CD8-positive, alpha-beta T cell (primary cell): ENCODE measurements at places on chromosomes 3 and 15. TPM values are rescaled to one million over a fixed set of nuclear protein-coding genes. Genes with fewer than 3 reads are reported as not detected.

DNA sequence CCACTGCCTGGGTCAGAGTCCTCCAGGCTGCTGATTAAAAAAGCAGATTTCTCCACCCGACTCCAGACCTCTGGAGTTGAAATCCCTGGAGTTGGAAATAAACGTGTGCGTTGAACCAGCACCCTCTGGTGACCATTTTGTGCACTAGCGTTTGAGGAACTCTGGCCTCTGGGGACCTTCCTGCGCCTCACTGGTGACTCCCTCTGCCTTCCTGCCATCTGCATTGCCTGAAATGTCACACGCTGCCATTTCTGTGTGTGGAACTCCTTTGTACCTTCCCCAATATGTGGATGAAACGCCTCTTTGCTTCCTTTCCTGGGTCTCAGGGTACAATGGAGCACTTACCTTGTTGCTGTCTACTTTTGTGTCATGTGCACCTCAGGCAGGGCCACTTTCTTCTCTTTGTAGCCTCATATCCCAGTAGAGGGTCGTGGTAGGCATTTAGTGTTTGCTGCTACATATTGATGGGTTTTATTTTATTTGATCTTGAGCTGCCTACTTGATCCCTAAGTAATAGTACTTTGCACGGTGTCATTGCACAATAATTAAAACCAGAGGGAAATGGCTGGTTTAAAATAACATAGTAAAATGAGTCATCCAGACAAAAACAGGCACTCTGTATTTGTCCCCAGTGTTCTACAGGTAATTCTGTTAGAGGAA lies 56.8 kb downstream of the GPR171 start:
- peak; percentile 76 for DNase-seq

CCR9 gene
- total RNA-seq, result 25.0 TPM

- DNase-seq, result no peak
Measured at GRCh38 chr3:195905970-195906864, 2.1 kb downstream of the TNK2 start.

CFAP100 gene
- not detected for total RNA-seq

DNA sequence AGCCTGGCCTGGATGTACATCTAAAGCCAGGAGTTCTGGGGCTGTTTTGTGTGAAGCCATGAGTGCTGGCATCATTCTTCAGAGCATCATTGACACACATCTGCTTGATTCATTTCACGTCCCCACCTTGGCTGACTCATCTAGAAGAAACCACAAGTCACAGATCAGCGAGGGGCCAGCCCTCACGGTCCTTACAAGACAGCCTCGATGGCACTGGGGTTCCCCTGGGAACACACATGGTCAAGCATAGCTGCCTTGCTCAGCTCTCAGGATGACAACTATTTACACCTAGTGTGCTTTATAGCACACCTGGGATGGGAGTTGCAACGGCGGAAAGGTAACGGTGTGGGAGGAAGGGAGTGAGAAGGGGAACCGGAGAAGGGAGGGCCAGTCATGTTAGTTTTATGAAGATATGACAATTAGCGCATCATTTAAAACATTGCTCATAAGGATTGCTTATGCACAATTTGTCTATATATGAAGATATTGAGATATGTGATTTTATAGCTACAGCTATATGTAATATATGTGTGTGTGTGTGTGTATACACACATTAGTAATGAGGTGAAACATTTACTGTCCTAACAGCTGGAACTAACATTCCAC lies 227.1 kb downstream of the RPLP1 start:
- peak; percentile 56 for DNase-seq

DNA sequence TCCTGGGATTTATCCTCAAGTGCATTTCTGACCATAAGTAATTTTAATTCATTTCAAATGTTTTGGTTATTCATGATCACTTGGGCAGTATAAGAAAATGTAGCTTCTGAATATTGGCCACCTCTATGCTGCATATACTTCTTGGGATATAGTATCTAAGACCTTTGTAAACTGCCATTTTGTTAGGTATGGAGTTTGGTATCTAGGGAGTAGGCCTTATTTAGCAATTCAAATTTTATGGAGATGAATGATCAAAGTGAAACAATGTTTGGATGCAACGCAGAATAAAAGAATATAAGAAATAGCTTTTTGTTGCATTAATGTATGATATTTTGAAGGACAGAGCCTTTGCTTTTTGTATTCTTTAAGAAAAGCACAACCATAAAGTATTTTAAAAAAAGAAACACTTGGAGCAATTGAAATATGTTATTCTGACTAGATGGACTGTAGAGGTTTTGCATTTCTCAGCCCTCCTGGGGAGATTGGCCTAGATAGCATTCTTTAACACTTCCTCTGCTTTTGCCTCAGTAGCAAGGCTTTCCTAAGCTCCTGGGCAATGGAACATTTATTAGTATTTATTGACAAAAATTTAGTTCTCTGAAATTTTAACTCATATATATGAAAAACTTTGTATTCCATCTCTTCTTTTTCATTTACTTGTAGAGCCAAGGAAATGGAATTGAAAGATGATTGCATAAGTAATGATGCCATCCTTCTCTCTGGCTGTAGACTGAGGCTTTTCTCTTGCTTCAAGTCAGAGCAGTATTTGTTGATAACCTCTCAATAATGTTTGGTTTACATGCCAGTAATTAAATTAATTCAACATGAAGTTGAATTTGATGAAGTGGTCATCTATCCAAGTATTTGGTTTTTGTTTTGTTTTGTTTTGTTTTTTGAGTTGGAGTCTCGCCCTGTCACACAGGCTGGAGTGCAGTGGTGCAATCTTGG lies 61.8 kb upstream of the UTS2B start:
- no peak for DNase-seq

- no peak for DNase-seq
Measured at GRCh38 chr3:16294844-16295243, 29.8 kb downstream of the OXNAD1 start.

INSYN1 gene
- not detected for total RNA-seq

DNA sequence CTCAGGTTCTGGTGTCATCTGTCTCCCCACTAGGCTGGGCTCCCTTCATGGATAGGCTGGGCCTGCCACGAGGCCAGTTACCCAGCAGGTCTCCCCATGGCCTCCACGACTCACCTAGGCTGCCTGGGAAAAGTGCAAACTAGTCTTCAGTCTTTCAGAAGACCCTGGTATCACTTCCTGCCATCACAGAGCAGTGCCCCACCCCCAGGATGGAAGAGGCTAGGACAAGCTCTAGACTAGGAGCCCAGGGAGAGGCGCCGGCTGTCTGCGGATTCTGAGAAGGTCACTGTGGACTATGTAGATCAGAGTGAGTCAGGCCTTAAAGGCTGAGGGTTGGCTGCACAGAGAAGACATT lies 63.7 kb downstream of the CORO2B start:
- no peak for DNase-seq

DNA sequence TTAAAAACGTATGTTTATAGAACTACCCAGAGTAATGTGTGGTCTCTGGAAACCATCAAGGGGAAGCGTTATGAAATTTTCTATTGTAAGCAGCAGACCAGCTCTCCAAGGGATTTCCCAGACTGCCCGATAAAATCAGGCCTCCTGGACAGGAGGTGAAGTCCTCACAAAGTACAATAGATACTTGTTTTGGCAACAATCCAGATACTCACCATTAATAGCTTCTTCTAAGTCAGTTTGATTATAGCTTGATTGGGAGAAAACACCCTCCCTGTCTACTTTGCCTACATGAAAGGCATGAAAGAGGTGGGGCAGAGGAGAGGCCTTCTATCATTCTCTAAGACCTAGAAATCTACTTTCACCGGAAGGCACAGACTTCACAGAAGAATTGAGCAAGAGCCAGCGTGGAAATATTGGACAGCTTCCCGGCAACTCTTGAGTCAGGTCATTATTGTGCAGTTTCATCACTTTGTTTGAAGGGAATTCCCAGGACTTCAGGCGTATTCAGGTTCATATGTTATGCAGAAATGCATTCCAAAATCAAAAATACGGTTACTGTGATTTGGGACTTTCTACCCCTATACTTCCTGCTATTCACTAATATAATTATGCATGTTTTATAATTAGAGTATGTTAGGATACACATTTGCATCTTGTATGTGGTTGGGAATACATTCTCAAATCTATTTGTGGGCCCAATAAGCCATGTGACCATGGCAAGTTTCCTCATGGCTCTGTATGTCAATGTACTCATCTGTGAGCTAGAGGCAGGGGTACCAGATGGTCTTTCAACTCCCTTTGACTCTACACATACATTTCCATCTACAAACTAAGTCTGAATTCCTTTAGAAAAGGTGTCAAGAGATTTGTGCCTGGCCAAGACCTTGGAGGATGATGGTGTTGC lies 103.5 kb downstream of the CD47 start:
- DNase-seq, result no peak

KIF23 gene
- 0.95 TPM for total RNA-seq

AMIGO3 gene
- total RNA-seq, result 1.5 TPM

MELTF gene
- total RNA-seq, result 0.87 TPM

C15orf62 gene
- 1.1 TPM for total RNA-seq

DNA sequence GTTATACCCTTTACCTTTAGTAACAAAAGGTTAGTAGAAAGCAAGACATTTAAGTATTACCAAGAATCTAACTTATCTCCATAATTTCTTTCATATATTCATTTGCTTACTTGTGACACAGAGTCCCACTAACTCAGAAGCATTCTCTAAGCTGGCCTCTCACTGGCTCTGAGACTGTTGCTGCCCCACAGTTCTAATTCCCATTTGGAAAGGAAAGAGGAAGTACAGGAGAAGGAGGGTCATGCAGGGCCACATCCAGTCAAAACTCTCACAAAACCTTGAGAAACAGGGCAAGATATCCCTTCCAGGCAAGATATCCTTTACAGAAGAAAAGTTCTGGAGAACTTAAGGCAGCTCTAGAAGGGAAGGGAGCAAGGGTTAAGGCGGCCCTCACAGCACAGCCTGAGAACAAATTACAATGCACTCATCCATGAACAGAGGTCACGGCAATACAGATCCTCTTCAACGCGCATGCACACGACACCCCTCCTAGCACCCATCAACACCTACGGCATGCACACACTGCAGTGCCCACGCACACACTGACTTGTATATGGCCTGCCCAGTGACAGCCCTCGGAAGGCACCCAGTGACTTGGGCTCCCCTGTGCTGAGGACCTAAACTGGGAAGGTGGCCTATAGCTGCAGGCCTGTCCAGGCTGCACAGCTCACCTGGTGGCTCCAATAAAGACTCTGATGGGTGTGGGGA lies 13.0 kb upstream of the MYO5C start:
- no peak for DNase-seq

GRCh38 chr3:46695177-46695961 lies 1.9 kb upstream of the ALS2CL start:
- no peak for DNase-seq

- DNase-seq, result peak; percentile 12
Measured at GRCh38 chr3:178436773-178437172, 99.5 kb upstream of the KCNMB2 start.

DNA sequence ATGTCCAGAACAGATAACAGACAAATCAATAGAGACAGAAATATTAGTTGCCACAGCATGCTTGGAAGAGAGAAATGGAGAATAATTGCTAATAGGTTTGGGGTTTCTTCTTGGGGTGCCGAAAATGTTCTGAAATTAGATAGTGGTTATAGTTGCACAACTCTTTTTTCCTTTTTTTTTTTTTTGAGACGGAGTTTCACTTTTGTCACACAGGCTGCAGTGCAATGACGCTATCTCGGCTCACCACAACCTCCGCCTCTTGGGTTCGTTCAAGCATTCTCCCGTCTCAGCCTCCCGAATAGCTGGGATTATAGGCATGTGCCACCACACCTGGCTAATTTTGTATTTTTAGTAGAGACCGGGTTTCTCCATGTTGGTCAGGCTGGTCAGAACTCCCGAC lies 163.3 kb downstream of the PLCH1 start:
- peak; percentile 3 for DNase-seq

- no peak for DNase-seq
Measured at GRCh38 chr3:194223951-194224350, 88.0 kb downstream of the HES1 start.

- DNase-seq, result no peak
Measured at GRCh38 chr3:72418244-72418643, 430.0 kb downstream of the SHQ1 start.

DNA sequence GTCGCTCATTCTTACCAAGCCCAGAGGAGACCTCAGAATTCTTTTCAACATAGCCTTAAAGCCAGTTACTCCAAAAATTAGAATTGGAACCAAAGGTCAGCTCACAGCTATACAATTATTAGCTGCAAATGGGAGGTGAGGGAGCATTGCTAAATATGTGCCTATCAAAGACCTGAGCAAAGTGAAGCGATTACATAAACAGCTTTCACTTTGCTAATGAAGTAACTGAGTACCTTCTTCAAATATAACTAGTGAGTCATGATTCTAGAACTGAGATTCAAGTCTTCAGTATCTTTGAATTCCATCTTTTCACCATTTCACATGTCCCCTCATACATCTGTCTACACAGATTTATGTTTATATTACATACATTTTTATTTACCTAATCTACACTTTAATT lies 122.6 kb downstream of the P2RY1 start:
- no peak for DNase-seq

DNA sequence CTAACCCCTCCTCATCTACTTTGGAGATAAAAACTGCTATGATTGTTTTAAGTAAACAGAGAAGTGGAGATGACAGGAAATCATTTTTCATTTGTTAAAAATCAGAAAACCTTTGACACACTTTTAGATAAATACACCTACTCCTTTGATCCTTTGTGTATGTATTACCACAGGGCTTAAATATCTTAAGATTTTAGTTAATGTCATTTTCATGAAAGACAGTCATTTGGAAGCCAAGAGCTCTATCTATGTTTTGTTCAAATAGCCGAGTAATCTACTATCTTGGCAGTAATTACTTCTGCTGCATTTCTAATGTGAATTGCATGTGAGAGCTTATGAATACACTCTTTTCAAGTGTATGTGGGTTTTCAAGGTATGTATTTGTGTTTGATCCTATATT lies 2.0 kb downstream of the ARPP21 start:
- no peak for DNase-seq

DNA sequence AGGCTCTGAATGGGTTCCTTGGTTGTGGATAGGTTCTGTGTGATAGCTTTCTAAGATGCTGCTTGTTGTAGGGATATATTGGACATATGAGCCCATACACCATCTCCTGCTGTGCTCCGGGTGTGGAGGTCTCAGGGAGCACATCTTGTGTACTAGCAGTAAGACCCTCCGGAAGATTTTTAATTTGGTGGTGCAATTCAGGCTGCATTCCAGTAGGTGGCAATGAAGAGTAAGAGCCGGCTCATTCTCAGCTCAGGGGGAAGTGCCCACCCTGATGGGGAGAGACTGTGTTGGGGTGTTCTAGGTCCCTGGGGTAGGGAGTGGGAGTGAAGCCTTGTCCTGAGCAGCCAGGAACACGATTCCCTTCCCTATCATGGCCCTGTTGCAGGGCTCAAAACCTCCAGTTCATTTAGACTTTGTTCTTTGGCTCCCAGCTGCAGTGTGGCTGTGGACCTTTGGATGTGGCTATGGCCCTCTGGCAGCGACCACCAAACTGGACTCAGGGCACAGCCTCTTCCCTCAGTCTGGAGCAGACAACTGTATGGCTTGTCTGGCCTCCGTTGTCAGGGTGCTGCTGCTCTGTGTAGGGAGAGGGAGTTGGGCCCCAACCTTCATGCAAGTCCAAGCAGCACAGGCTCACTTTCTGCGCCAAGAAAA lies 104.7 kb downstream of the UNC13C start:
- DNase-seq, result no peak

GRCh38 chr15:89197503-89197971 lies 23.8 kb downstream of the RLBP1 start:
- no peak for DNase-seq

- DNase-seq, result no peak
Measured at GRCh38 chr3:101939361-101940049, 90.2 kb downstream of the NFKBIZ start.

GRCh38 chr15:52256930-52257733 lies 38.5 kb downstream of the MYO5C start:
- peak; percentile 21 for DNase-seq
